Stimulated activated CD4-positive, alpha-beta T cell treated with anti-CD3 and anti-CD28 coated beads, Interleukin-12 subunit alpha, Interleukin-12 subunit beta, amount 100 ng/mL, for 24 hours (primary cell): ENCODE measurements at places on chromosomes 1 and 21.

DNA sequence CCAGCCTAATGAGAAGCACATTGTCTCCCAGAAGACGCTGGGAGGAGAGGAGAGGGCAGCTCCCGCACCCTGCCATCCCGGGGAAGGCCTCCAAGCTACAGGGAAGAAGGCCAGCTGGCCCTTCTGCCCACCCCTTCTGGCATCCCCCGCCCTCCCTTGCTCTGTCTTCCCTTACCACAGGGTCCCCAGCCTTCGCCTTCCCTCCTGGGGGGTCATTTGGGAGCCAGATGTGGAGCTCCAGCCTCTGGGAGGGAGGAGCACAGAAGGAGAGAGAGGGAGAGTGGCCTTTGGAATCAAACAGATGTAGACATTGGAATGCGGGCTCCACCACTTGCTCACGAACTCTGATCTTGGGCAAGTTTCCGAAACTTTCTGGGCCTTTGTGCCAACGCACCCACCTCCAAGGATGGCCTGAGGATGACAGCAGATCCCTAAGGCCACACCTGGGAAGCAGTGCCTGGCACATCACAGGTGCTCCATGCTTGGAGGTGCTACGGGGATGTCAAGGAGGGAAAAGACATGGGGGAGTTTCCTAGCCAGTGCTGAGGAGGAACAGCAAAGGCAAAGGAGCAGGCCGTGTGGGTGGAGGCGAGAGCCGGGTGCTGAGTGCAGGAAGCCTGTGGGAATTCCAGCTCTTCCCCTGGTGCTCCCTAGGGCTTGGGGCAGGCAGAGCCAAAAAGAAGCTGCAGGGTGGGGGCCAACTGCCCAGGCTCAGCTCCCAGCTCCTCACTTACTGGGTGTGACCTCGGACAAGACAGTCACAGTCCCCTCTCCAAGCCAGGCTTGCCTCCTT, 23.1 kb upstream of the RSPO1 start:
- no peak for DNase-seq

DNA sequence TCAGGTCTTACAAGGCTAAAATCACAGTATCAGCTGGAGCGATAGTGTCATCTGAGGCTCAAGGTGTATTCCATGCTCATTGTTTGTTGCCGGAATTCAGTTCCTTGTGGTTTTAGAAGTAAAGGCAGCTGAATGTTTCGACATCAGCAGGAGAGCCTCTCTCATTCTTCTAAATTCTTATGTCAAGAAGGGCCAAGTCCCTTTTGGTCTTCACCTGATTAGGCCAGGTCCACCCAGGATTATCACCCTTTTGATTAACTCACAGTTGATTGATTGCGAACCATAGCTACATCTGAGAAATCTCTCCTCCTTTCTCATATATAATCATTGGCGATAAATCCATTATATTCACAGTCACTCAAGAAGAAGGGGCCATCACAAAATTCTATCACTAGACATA, 806.7 kb upstream of the PRMT6 start:
- DNase-seq: no peak

- no peak for DNase-seq
Observed at GRCh38 chr1:157646144-157646543, 48.3 kb upstream of the FCRL4 start.

DNA sequence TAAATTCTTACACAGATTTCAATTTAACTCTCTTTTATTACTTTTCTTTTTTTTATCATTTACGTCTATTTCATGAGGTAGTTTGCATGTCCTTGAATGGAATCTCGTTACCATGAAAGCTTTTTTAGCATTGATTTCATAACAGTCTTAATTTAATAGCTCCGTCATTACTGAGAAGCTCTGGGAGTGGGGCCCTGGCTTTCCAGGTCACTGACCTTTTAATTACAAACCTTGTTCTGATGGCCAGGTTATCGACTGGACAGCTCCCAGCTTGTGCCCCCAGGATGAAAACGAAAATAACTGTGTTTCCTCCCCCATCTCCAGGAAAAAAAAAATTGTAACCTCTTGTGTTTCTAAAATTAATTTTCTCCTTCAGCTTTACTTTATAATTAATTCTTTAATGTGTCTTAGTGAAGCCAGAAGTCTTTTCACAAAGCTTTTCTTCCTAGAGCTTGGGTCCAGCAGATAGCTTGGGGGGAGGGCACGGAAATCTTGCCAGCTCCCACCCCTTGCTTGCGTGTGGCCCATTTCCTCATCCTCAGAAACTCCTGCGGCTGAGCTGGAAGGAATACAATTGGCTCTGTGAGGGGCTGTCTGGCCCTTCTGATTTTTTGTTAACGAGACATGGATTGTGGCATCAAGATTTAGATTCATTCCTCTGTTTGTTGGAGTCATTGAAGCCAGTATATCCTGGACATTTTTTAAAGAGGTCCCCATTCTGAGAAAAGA, 65.7 kb downstream of the PEX14 start:
- DNase-seq: no peak

GRCh38 chr1:21598904-21599303, 70.3 kb downstream of the RAP1GAP start:
- no peak for DNase-seq

GRCh38 chr1:77300566-77300965, 18.7 kb downstream of the AK5 start:
- no peak for DNase-seq

DNA sequence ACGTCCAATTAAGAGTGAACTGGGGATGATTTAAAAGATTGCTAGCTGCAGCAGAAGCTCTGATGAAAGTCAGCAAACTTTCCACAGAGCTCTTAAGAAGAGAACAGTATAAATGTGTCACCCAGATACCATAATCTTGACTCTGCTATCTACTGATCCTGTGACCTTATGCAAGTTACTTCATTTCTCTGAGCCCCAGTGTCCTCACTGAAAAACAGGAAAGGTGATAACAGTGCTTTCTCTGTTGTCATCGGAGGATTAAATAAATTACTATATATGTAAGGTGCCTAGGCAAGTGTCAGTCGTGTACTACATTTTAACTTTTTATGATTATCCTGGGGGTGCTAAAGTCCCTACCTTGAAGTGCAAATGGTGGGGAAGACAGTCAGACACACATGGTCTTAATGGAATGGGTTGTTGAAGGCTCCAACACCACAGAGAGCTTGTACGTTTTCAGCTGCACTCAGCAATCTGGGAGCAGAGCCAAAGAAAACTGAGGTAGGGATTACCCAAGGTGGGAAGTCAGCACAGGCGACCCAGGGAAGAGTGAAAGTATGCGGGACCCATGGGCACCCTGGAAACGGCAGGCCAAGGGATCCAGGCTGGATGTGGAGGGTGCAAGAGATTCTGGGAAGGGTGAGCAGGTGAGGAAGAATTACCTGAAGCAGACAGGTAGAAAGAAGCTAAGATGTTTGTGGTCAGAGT, 82.8 kb downstream of the DTL start:
- no peak for DNase-seq

GRCh38 chr1:203181586-203182386, 4.7 kb downstream of the CHI3L1 start:
- no peak for DNase-seq

- DNase-seq: no peak
Observed at GRCh38 chr1:32464716-32465577, at the start of gene ZBTB8B. TSS of gene ZBTB8B (plus strand) at chr1:32465072. CDS start at chr1:32470625, 5,553 bp downstream.

DNA sequence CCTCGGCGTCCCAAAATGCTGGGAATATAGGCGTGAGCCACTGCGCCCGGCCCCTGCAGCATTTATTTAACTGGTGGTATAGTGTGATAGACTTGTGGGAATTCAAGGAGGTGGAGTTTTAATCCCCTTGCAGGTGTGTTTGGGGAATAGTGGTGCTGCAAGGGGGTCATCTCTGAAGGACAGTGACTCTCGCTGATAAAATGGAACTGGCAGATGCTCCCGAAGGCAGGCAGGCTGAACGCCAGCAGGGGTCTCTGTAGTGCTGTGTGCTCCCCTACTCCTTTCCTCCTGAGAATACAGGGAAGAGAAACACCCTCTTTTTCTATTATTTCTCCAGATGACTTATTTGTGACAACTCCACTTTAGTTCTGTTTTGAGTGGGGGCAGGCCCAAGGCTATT, 4.0 kb downstream of the OSCP1 start:
- DNase-seq: no peak

DNA sequence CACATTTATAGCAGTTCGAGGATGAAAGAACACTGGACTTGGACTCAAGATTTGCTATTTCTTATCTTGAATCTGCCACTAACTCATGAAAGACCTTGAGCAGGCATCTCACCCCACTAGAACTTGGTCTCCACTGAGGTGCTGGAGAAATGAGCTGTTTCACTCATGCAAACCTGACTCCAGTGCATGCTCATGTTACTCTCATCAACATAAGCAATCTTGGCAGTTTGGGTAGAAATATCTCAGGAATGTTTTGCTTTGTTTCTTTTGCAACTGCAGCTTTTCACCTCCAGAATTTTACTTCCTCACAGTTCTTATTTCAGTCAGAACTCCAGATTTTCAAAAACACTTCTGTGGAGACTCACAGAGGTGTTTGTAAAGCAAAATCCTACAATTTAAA, 46.2 kb upstream of the DAB1 start:
- DNase-seq: no peak

DNA sequence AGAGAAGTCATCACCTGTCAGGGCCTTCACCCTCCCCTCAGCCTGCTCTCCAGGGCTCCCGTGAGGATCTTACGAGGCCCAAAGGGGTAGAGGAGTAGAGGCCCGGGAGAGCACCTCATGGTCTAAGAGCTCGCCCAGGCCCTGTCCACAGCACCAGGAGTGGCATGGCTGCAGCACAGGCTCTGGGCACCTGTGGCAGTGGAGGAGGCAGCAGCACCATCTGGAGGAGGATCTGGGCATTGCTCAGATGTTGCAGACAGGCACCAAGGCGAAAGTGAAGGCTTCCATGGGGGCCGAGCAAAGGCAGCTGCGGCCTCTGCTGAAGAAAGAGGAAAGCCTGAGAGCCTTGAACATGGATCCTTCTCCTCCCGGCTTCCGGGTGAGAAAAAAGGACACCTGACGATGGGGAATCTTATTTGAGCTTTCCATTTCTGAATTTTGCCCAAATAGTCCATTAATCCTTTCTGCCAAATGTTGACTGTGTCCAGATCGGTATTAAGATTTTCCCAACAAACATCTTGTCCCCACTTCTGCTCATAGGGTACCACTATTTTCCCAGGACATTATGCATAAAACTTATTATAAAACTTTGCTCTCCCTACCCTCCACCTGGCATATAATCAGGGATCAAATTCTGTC, 604.7 kb downstream of the PTPRC start:
- DNase-seq: peak; percentile 56

DNA sequence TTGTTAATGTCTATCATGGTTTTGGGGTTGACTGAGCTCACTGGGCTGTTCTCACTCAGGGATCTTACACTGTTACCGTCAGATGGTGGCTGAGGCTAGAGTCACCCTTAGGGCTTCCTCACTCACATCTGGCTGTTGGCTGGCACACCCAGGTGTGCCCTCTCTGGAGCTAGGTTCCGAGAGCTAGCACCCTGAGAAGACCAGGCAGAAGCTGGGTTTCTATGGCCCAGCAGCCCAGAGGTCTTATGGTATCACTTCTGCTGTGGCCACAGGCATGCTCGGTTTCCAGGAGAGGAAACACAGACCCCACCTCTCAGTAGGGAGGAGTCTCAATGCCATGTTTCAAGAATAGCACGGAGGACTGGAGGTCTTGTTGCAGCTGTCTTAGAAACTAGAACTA, 20.7 kb upstream of the KIF1B start:
- DNase-seq: no peak

- no peak for DNase-seq
Observed at GRCh38 chr1:15172405-15173259, 19.1 kb downstream of the TMEM51 start.

- no peak for DNase-seq
Observed at GRCh38 chr1:24315391-24315790, 3.8 kb upstream of the GRHL3 start.

DNA sequence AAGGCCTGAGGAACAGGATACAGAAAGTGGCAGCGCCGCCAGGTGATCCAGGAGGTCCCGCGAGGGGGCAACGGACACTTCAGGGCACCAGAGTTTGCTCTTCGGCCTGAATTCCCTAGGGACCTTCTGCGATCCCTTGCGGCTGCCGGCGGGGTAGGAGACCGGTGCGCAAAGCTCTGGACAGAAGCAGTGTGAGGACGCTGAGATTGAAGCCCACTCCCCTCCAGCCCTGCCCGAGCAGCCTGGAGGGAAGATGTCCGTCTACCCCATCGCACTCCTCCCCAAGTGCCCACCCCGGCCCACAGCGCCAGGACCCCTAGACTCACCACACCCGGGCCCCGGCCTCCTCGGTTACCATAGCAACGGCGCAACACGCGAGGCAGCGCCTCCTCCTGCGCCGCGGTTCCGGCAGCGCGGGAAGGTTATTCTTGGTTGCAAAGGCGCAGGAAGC, at the start of gene ANKRD45:
Gene ANKRD45 (minus strand): TSS at position 361 of the 451 bp plus-strand sequence. CDS start 10,433 bp downstream, outside the sequence.
- no peak for DNase-seq

DNA sequence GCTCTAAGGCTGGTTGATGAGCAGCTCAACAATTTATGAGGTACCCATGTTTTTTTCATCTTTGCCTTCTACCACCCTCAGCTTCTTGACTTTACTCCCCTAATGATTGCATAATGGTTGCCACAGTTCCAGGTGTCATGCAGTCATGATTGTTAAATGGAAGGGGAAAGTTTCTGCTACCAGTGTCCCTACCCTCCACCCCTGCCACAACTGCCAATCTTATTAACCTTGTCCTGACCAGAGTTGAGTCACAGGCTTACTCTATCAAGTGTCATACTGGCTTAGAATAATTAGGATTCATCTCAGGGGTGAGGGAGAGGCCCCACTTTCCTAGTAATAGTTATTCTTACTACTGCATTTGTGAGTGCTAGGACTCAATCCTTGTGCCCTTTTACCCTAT, 7.9 kb upstream of the FUBP1 start:
- no peak for DNase-seq

DNA sequence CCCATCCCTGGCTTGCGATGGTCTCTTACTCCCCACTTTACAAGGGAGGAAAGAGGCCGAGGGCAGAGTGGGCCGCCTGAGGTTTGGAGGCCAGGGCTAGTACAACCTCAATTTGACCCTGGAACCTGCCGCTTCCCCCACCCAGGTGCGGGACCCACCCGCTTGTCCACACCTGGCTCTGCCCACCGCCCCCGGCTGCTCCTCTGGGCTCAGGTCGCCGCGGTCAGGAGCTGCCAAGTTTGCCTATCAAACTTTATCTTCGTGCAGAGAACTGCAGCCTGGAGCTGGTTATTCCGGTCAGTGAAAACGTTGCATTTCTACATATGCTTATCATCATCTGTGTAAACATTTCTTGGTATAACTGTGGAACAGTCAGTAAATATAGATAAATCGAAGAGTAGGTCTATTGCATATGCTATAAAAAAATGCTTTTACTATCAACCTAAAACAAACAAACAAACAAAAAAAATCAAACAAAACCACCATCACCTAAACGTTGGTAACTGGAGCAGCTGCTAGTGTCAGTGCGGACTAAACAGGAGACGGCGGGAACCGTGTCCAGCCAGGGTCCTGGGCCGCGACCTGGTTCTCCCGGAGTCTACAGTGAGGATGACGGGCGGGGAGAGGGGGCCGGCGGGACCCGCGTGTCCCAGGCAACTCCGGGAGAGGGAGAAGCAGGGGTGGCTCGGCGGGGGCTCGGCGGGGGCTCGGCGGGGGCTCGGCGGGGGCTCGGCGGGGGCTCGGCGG, 906 bp upstream of the ADARB1 start:
- DNase-seq: no peak
